ENCODE measurements at places on chromosomes 5 and 9. TPM values are rescaled to one million over a fixed set of nuclear protein-coding genes. Genes with fewer than 3 reads are reported as not detected.

CDO1 gene
- total RNA-seq, result 0.19 TPM

DNA sequence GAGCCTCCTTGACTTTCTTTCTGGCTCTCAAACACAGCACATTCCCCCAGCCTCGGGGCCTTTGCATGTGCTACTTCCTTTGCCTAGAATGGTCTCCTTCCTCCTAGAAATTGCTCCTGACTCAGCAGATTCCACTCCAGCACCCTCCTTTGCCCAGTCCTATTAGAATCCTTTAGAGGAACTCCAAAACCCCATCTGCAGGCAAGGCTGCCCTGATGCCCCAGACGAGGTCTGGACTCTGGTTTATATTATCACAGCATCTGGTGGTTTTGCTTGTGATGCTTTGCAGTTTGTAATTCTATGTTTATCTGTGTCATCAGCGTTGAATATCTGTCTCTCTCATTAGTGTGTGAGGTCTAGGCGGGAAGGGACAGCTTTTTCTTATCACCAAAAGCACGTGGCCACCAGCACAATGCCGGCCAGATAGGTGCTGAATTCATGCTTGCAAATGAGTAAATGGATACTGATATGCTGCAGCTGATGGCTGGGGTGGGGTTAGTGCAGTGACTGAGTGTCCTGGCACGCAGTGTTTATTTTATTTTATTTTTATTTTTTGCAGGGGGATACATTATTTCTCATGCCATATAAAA lies 30.0 kb upstream of the ANKH start:
- no peaks in the 10 kb centered on the region for H3K4me1 ChIP-seq
- DNase-seq, result no peak
- no peaks in the 10 kb centered on the region for H3K36me3 ChIP-seq
- no peaks in the 10 kb centered on the region for H3K27me3 ChIP-seq

- H3K36me3 ChIP-seq, result no peaks in the 10 kb centered on the region
- no peaks in the 10 kb centered on the region for H3K27me3 ChIP-seq
- no peaks in the 10 kb centered on the region for H3K4me1 ChIP-seq
- H3K27ac ChIP-seq, result no peak overlapping the region
- H3K4me3 ChIP-seq, result no peak overlapping the region
These were observed 258.6 kb upstream of the ADAMTS16 start for GRCh38 chr5:4881366-4882002.

DNA sequence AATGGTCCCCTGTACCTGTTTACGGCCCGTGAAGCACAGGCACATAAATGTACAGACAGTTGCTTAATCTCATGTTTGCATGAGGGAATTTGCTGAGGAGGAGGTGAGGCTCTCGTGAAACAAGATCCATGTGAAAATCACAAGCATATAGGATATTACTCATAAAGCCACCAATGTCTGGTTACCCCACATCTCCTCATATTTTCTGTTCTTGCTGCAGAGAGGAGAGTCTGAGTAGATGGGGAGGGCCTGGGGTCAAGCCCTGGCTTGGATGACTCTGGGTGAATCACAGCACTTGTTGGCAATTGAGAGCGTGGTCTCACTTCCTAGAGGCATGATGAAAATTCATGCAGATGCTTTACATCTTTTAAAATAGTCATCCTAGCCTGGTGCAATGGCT lies 975 bp downstream of the AGXT2 start:
- no peak for DNase-seq
- H3K4me3 ChIP-seq, result no peak overlapping the region
- no peak overlapping the region for H3K27ac ChIP-seq
- H3K4me1 ChIP-seq, result no peaks in the 10 kb centered on the region

DNA sequence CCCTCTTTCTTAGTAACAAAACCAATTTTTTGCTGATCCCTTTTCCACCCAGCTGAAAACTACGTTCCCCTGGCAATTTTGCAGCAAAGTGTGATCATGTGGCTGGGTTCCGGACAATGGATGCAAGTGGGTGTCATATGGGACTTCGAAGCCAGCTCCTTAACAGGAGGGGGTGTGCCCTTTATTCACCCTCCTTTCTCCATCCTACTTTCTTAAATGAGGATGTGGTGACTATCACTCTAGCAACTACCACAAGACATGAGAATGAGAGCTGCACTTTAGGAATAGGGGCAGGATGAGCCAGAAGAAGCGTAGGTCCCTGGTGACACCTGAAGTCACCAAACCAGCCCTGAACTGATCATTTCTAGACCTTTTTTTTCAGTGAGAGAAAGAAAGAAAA lies 58.9 kb downstream of the IRF1 start:
- no peak overlapping the region for H3K4me3 ChIP-seq
- peaks cover 24% of the 10 kb centered on the region for H3K36me3 ChIP-seq
- DNase-seq, result no peak
- H3K4me1 ChIP-seq, result peaks cover 90% of the 10 kb centered on the region
- H3K27me3 ChIP-seq, result no peaks in the 10 kb centered on the region
- H3K27ac ChIP-seq, result no peak overlapping the region

GRCh38 chr5:178130576-178131445 lies at the start of gene RMND5B:
Gene RMND5B, plus strand, starts transcription at chr5:178131014. Its CDS starts 7,106 bp downstream, at chr5:178138120.
- peaks cover 9% of the 10 kb centered on the region for H3K36me3 ChIP-seq
- no peaks in the 10 kb centered on the region for H3K27me3 ChIP-seq
- H3K4me3 ChIP-seq, result peak within 1 kb of the TSS; percentile 60
- H3K27ac ChIP-seq, result peak within 1 kb of the TSS; percentile 69
- H3K4me1 ChIP-seq, result peaks cover 19% of the 10 kb centered on the region
- peak; percentile 84 for DNase-seq

- H3K27me3 ChIP-seq, result no peaks in the 10 kb centered on the region
- H3K27ac ChIP-seq, result no peak overlapping the region
- DNase-seq, result no peak
- no peaks in the 10 kb centered on the region for H3K4me1 ChIP-seq
These were observed 24.7 kb downstream of the SLC6A3 start for GRCh38 chr5:1420211-1421195.

DNA sequence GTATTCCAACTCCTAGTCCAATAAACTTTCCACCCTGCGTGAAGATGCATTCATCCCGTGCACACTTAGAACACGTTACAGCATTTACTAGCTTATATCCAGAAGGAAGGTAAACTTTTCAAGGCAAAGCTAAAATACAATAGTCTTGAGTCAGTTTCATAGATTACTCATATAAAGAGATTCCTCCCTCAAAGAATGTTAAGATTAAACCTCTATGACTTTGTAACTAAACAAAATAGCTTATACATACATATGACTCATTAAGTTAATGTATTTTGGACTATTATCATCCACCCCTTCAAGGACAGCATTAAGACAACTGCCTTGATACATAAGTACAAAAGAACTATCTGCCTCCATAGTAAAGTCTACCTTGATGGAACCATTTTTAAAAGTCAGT lies 36.1 kb downstream of the TLE1 start:
- no peaks in the 10 kb centered on the region for H3K36me3 ChIP-seq
- DNase-seq, result no peak
- H3K4me3 ChIP-seq, result no peak overlapping the region
- no peaks in the 10 kb centered on the region for H3K27me3 ChIP-seq
- H3K27ac ChIP-seq, result no peak overlapping the region

DNA sequence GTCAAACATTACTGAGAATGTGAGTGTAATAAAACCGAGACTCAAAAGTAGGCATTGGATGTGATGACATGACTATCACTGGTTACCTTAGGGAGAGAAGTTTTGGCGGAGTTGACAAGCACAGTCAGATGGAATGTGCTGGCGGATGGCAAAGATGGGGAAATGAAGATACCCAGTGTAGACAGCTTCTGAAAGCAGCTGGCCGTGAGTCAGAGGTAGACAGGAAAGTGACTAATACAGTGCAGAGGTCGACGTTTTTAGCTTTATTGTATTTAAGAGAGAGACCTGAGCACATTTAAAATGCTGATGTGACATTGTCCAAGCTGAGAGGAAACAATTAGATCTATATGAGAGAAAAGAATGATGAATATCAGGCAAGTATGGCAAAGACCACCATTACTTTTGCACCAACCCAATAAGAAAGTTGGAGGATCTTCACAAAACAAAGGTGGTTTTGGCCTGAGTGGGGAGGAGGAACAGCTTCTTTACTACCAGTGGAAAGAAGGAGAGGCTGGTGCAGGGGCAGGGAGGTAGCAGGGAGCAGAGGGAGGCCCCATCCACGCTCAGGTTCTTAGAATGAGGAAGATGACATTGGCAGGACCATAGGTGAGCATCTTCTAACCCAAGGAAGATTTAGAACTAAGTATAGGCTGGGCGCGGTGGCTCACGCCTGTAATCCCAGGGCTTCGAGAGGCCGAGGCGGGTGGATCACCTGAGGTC lies 36.7 kb upstream of the KCNIP1 start:
- H3K27me3 ChIP-seq, result peaks cover 8% of the 10 kb centered on the region
- H3K27ac ChIP-seq, result no peak overlapping the region
- no peaks in the 10 kb centered on the region for H3K4me1 ChIP-seq
- no peaks in the 10 kb centered on the region for H3K36me3 ChIP-seq
- no peak overlapping the region for H3K4me3 ChIP-seq

DNA sequence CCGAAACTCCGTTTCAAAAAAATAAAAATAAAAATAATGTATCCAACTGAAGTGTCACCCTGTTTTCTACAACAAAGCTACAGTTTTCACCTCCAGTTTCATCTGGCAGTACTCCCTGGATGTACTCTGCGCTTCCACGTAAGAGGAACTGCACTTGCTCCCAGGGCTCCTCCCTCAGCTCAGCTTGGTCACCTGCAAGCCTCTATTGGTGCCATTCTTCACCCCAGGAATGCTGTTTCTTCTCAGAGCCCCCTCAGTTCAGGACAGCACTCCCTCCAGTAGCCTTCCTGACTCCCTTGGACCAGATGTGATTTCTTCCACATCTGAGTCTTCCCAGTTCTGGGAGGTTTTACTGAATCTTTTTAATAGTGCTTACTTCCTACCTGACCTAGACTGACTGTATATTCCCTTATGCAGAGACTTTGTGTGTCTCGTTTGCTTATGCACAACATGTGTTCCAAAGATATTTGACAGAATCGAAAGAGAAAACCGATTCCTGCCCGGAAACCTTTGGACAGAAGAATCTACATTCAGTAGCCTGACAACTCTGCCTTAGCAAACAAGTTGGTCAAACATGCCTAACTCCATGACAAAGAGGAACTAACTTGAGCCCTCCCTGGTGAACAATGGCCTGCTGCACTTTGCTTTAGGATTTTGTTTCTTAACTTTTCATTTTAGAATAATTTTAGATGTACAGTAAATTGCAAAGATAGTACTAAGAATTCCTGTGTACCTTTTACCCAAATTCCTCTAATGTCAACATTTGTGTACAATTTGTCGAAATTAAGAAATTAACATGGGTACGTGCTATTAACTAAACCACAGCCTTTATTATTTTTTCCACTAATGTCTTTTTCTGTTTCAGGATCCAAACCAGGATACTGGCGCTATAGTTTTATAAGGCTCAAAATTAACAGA lies 814 bp downstream of the CCDC125 start:
- H3K27me3 ChIP-seq, result no peaks in the 10 kb centered on the region
- H3K27ac ChIP-seq, result no peak overlapping the region
- H3K4me3 ChIP-seq, result peak overlapping the region; percentile 70

SCGB3A2 gene
- not detected for total RNA-seq

DNA sequence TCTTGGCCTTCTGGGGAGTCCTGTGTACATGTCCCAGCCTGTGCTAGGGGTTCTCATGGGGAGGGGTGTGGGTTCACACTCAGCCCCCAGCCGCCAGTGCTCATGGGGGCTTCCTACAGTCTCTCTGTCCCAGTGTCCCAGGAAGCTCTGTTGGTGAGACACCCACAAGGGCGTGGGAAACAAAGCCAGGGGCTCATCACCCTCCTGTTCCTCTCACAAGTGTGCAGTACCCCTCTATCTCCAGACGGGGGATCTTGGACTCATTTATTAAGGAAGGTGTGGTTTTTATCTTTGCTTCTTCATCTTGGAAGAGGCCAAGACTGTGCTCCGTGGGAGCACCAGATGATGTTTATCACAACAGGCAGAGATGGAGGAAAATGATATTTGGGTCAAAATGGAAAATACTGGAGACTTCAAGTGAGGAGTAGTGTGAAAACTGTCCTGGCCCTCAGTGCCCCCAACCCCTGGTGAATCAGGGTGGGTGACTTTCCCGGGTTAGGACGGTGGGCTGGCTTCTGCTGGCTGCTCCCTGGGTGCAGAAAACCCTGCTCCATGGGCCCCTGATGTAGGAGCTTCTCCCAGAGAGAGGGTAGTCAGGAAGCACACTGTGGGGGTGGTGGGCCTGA lies 15.2 kb downstream of the TMEM171 start:
- H3K27me3 ChIP-seq, result peaks cover 27% of the 10 kb centered on the region
- H3K36me3 ChIP-seq, result no peaks in the 10 kb centered on the region
- H3K4me1 ChIP-seq, result no peaks in the 10 kb centered on the region
- no peak overlapping the region for H3K4me3 ChIP-seq

- H3K27me3 ChIP-seq, result no peaks in the 10 kb centered on the region
- no peaks in the 10 kb centered on the region for H3K4me1 ChIP-seq
- no peak overlapping the region for H3K4me3 ChIP-seq
- no peaks in the 10 kb centered on the region for H3K36me3 ChIP-seq
- DNase-seq, result no peak
These were observed 118.5 kb upstream of the PTPN3 start for GRCh38 chr9:109616571-109617120.

IL11RA gene
- 117 TPM for total RNA-seq

GABRA6 gene
- not detected for total RNA-seq

DNA sequence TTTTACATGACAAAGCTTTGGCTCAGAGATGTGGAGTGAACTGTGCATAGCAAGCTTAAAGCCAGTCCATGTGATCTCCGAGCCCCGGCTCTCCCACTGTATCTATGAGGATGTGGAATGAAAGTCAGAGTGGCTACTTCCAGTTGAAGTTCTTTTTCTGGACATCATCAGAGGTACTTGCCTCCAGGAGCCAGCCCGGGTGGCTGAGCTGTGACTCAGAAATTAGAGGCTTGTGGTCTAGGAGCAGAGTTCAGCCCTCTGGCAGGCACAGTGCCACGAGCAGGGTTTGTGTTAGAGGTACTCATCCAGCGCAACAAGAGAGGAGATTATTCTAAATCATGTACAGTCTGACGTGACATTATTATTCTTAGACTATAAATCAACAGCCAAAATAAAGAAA lies 322.5 kb downstream of the CDK5RAP2 start:
- no peak overlapping the region for H3K27ac ChIP-seq
- H3K4me3 ChIP-seq, result no peak overlapping the region
- DNase-seq, result no peak

DNA sequence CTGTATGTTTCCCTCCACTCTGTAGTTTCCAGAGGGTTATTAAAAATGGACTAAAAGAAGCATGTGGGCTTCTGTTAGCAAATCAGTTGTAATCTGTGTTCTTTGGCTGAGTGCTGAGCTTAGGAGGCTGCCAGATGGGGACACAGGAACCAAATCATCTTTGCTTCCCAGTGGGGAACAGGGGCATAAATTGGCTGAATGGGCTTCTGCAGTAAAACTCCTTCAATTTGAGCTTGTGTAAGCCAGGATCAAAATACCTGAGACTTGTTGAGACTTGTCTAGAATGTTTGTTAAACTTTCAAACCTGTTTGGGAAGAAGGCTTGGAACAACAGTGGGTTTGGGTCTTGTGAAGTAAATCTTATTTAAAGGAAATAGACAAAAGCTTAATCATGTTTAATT lies 32.2 kb upstream of the TNFAIP8 start:
- no peak overlapping the region for H3K4me3 ChIP-seq
- no peak for DNase-seq
- H3K27me3 ChIP-seq, result no peaks in the 10 kb centered on the region
- H3K4me1 ChIP-seq, result peaks cover 94% of the 10 kb centered on the region
- peak overlapping the region; percentile 26 for H3K27ac ChIP-seq
- peaks cover 2% of the 10 kb centered on the region for H3K36me3 ChIP-seq

QRFP gene
- total RNA-seq, result not detected
